ENCODE measurements at places on chromosomes 3 and 15. TPM values are rescaled to one million over a fixed set of nuclear protein-coding genes. Genes with fewer than 3 reads are reported as not detected.

Gene SV2B
- total RNA-seq: not detected

Gene OR5H2
- not detected for total RNA-seq

Gene DNAJA4
- 5.4 TPM for total RNA-seq

Gene DUOX1
- total RNA-seq: not detected

Gene NAA80
- total RNA-seq: 8.7 TPM

Gene MYRIP
- total RNA-seq: not detected

Gene WDR49
- not detected for total RNA-seq

Gene SLC28A2
- total RNA-seq: not detected

Gene IMPG2
- 0.17 TPM for total RNA-seq

Gene GP5
- total RNA-seq: not detected

DNA sequence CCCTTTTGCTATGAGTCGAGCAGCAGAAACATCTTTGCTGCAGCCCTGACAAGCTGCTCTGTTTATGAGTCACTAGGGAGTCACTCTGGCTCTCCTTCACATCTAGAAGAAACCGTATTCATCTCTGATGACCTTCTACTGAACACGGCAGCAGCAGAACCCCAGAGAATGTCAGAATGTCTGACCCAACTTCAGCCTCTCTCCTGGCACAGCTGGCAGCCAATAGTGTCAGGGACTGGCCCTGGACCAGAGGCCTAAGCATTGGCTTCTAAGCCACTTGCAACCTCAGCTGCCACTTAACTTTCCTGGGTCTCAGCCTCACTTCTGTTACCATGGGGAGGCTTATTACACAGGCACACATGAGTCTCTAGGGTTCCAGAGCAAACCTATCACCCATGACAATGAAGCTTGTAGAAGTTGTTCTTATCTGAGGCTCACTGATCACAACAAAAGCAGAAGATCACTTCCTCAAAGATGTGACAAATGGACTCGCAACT, 184.1 kb upstream of the TLE3 start:
- no peak overlapping the region for H3K4me3 ChIP-seq
- H3K4me1 ChIP-seq: peaks cover 8% of the 10 kb centered on the region
- H3K27ac ChIP-seq: no peak overlapping the region
- H3K27me3 ChIP-seq: no peaks in the 10 kb centered on the region

DNA sequence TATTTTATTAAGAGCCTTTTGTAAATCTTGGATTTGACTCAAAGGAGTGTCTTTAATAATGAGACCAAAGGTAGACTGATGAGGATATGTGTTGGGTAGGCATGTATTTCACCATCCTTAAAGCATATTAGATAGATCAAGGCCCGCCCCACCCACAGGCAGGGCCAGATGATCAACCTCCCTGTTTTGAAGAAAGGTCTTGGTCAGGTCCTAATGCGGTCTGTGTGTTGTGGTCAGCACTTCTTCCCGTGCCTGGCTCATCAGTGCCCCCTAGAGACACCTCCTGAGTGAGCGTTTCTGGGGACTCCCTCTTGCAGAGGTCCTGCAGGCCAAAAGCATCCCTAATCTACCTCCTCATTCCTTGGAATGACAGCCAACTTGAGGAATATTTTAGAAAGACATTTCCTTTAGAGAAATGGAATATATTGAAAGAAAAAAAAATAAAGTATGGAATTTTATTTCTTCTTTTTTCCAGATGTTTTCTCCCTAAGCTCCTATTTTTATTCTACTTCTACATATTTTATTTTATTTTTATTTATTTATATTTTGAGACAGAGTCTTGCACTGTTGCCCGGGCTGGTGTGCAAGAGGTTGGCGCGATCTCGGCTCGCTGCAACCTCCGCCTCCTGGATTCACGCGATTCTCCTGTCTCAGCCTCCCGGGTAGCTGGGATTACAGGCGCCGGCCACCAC, 6.0 kb downstream of the TM4SF4 start:
- H3K36me3 ChIP-seq: no peaks in the 10 kb centered on the region
- peak; percentile 94 for DNase-seq
- H3K4me1 ChIP-seq: peaks cover 17% of the 10 kb centered on the region
- no peak overlapping the region for H3K4me3 ChIP-seq

GRCh38 chr15:41231422-41232226, 556 bp downstream of the CHP1 start:
- peaks cover 18% of the 10 kb centered on the region for H3K4me1 ChIP-seq
- H3K27ac ChIP-seq: peak overlapping the region; percentile 50
- H3K27me3 ChIP-seq: no peaks in the 10 kb centered on the region

- peaks cover 41% of the 10 kb centered on the region for H3K4me1 ChIP-seq
- no peaks in the 10 kb centered on the region for H3K27me3 ChIP-seq
- DNase-seq: no peak
- H3K4me3 ChIP-seq: no peak overlapping the region
These were observed 665 bp downstream of the TM4SF18 start for GRCh38 chr3:149332771-149333170.

GRCh38 chr15:67922971-67923945, 83.4 kb upstream of the RNU6-1 start:
- no peak for DNase-seq
- no peaks in the 10 kb centered on the region for H3K36me3 ChIP-seq
- H3K27ac ChIP-seq: no peak overlapping the region
- no peak overlapping the region for H3K4me3 ChIP-seq
- no peaks in the 10 kb centered on the region for H3K4me1 ChIP-seq

DNA sequence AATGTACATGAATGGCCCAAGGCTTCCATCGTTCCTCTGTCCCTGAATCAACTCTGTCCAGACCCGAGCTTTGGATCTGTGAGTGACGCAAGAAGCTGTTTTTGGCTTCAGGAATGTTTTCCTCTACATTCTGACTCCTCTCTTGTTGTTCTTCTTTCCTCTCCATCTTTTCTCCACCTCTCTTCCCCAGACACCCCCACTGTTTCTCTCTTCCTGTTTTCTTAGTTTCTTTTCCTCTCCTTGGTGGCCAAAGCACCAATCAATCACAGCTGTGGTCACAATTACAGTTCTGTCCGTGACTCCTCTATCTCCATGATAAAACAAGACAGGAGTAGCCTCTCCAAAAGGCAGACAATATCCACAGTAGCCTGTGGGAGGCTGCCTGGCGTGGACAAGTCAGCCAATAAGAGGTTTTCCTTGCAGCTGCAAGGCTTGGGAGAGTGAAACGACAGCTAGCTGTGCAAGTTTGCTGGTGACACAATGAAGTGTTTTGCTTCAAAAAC, 4.9 kb upstream of the TMEM212 start:
- H3K27ac ChIP-seq: no peak overlapping the region
- DNase-seq: no peak
- no peaks in the 10 kb centered on the region for H3K27me3 ChIP-seq
- H3K36me3 ChIP-seq: no peaks in the 10 kb centered on the region

GRCh38 chr15:50176869-50177268, 5.1 kb upstream of the SLC27A2 start:
- no peak for DNase-seq
- 0 out of 2 replicates have a peak, but pooled peaks cover 3% of the 10 kb centered on the region for H3K4me1 ChIP-seq
- no peaks in the 10 kb centered on the region for H3K36me3 ChIP-seq
- H3K4me3 ChIP-seq: no peak overlapping the region
- H3K27ac ChIP-seq: no peak overlapping the region

- no peak overlapping the region for H3K4me3 ChIP-seq
- no peaks in the 10 kb centered on the region for H3K27me3 ChIP-seq
- DNase-seq: no peak
- H3K36me3 ChIP-seq: no peaks in the 10 kb centered on the region
- H3K27ac ChIP-seq: peak overlapping the region; percentile 43
These were observed 5.7 kb downstream of the MYZAP start for GRCh38 chr15:57597431-57597830.

- no peak overlapping the region for H3K4me3 ChIP-seq
- no peaks in the 10 kb centered on the region for H3K36me3 ChIP-seq
- no peak overlapping the region for H3K27ac ChIP-seq
- no peaks in the 10 kb centered on the region for H3K27me3 ChIP-seq
- DNase-seq: no peak
These were observed 77.6 kb downstream of the CCK start for GRCh38 chr3:42188376-42188775.

- DNase-seq: no peak
- H3K4me1 ChIP-seq: peaks cover 6% of the 10 kb centered on the region
- H3K4me3 ChIP-seq: no peak overlapping the region
- 0 out of 2 replicates have a peak, but pooled peaks cover under 1% of the 10 kb centered on the region for H3K36me3 ChIP-seq
- no peak overlapping the region for H3K27ac ChIP-seq
These were observed 65.3 kb downstream of the CPN2 start for GRCh38 chr3:194285850-194286197.

- no peak overlapping the region for H3K4me3 ChIP-seq
- H3K4me1 ChIP-seq: no peaks in the 10 kb centered on the region
- DNase-seq: peak; percentile 27
- no peaks in the 10 kb centered on the region for H3K27me3 ChIP-seq
- H3K27ac ChIP-seq: no peak overlapping the region
These were observed 27.0 kb downstream of the KATNBL1 start for GRCh38 chr15:34182942-34183341.

DNA sequence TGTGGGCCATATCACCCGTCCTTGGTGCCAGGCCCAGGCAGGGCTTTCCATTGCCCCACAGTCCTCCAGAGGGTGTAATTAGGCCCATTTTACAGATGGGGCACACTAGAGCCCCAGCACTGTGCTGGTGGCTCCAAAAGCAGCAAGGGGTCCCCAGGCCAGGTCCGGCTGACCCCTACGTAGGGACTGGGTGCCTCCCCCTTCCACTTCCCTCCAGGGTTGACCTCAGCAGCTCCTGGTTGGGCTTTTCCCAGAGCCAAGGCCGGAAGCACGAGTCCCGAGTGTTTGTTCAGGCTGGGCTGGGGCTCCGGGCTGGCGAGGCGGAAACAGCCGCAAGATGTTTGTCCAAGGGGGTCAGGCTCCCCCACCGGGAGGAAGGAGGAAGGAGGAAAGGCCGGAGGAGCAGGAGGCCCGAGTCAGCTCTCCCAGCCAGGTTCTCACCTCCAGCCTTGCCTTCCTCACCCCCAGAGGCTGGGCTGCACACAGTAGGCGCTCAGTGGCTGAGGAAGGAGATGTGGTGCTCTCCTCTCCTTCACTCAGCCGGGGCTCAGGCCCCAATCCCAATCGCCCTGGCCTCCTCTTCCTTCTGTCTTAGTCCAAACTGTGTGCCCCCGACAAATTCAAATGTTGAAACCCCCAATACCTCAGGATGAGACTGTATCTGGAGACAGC, 17.1 kb upstream of the PLXND1 start:
- no peaks in the 10 kb centered on the region for H3K27me3 ChIP-seq
- H3K36me3 ChIP-seq: no peaks in the 10 kb centered on the region
- no peak overlapping the region for H3K4me3 ChIP-seq
- no peak for DNase-seq
- H3K4me1 ChIP-seq: peaks cover 16% of the 10 kb centered on the region

GRCh38 chr15:82044373-82045178, 1.2 kb downstream of the MEX3B start:
- no peaks in the 10 kb centered on the region for H3K36me3 ChIP-seq
- H3K27ac ChIP-seq: no peak overlapping the region
- no peak for DNase-seq
- no peaks in the 10 kb centered on the region for H3K4me1 ChIP-seq
- H3K27me3 ChIP-seq: peaks cover 19% of the 10 kb centered on the region

DNA sequence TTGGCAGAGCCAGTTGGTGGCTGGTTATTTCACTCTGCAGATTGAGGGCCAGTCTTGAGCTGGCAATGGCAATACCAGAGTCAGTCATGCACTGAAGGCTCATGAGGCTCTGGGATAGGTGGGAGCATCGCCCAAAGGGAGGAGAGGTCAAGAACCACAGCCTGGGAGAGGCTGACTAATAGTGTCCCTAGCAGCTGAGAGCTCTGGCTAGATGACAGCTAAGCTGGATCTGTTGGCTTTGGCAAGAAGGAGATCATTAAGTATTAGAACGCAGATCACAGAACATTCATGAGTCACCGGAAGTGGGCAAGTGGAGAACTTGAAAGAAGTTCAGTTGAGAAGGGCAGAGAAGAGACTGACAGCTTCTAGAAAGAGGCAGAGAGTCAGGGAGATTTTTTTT, 521.1 kb downstream of the NR2F2 start:
- H3K27me3 ChIP-seq: no peaks in the 10 kb centered on the region
- peak; percentile 12 for DNase-seq
- no peak overlapping the region for H3K27ac ChIP-seq
- no peaks in the 10 kb centered on the region for H3K4me1 ChIP-seq
- no peaks in the 10 kb centered on the region for H3K36me3 ChIP-seq

DNA sequence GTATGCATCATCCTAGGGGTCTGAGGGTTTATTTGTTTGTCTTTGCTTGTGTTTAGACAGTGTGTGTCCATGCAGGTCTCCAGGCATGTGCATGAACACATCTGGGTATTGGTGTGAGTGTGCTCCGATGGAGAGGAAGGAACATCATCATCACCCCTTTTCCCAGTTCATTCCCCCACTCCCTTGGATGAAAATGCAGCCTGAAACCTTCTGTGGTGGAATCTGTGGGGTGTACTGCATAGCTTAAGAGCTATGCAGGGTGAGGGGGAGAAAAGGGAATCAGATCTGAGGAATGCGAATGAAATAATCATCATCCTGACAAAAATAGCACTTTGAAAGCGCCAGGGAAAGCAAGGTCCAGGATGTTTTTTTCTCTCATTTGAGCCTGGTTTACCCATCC, 520.1 kb downstream of the NTRK3 start:
- H3K27ac ChIP-seq: no peak overlapping the region
- H3K4me1 ChIP-seq: no peaks in the 10 kb centered on the region
- no peak for DNase-seq
- no peaks in the 10 kb centered on the region for H3K36me3 ChIP-seq
- H3K4me3 ChIP-seq: no peak overlapping the region

GRCh38 chr15:62455441-62455921, 290.4 kb upstream of the C2CD4B start:
- H3K27me3 ChIP-seq: no peaks in the 10 kb centered on the region
- no peak overlapping the region for H3K27ac ChIP-seq
- no peak overlapping the region for H3K4me3 ChIP-seq
- peak; percentile 83 for DNase-seq
